ENCODE measurements at places on chromosomes 12 and 14.

DNA sequence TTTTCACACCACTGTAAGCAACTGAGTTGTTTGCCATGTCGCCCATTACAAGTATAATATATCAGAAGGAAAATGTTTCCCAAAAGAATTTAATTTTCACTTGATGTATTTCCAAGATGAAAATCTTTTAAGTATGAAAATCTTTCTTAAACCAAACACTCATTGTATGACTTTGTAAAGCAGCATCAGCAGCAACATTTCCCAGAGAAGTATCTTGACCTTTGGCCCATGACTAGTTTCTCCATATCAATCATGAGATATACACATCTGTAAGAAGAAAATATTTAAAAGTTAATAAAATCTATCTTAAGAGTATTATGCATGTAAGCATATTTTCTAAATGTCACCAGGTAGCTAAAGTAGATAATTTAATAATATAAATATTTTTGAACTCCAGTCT lies 52.8 kb downstream of the ATP2B1 start:
- no peak for DNase-seq

DNA sequence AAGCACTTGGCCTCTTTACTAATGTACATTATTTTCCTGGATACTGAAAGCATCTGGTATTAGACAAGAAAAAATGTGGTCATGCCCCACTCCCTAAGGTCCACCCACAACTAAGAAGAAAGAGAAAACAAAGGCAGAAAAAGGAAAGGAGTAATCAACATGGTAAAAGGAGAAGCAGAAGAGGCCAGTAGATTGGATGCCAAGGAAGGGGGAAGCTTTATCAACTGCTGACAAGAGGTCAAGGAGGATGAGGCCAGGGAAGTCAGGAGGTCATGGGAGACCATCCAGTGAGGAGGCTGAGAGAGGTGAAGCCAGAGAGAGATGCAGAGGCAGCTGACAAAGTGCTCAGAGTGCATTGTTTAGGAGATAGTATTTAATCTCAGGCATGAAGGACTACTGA lies 383.5 kb downstream of the ZFP36L1 start:
- DNase-seq, result no peak

DNA sequence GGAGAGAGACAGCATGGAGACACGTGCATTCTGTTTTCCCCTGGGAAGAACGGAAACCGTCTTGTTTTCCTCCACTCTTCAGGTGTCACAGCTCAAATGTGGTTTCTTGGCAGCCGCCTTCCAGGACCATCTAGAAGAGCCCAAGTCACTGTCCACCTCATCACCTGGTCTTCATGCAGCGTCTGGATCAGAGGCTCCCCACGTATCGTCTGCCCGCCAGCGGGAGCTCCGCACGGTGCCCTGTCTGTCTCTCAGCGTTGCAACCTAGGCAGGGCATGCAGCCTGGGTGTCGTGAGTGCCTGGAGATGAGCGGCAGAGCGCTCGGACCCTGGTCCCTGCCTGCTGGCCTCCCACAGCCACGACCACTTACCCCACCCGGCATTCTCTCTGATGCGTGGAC lies 117.5 kb downstream of the PIWIL1 start:
- DNase-seq, result no peak

DNA sequence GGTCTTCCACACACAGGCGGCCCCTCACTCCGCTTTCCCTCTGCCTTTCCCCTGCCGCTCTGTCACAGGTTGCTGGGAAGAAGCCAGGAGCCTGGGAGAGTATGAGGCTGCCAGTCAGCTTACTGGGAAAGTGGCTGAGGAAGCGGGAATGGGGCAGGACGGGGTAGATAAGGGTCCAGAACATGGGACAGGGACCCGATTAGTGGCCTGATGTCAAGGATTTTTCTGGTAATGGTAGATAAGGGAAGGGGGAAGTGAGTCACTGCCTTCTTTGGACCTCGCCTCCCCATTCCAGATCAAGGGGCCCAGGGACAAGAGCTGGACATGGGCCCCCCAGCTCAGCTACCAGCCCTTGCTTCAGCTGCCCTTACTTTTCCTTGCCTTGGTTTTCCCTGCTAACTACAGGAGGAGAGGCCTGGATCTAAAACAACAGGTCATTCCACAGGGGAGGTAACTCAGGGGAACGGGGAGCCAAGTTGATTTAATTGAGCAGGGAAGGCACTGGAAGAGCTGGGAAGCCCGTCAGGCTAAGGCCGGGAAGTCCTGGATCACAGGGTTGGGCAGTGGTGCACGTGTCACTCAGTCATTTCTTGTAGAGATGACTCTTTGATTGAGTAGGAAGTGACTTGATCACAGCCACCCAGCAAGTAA lies 3.5 kb upstream of the LPAR5 start:
- DNase-seq, result no peak

DNA sequence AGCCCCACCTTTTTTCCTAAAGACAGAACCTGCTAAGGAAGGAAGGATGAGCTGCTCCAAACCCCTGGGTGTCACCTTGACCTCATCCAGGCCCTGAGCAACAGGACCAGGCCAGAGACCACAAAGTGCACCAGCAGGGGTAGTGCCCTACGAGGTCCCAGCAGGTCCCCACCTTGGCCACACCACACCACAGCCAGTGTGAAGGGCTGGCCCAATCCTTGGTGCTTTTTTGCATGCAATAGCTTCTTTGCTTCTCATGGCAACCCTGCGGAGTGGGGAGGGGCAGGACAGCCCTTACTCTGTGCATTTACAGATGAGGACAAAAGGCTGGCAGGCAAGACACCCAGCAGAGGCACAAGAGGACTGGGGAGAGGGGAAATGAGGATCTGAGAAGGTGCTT lies 352.6 kb downstream of the BCL11B start:
- no peak for DNase-seq

- no peak for DNase-seq
Observed at GRCh38 chr14:85822236-85822635, 292.3 kb downstream of the FLRT2 start.

- no peak for DNase-seq
Observed at GRCh38 chr14:63308723-63309317, 9.9 kb downstream of the GPHB5 start.

- DNase-seq, result no peak
Observed at GRCh38 chr14:62532181-62532580, 513.1 kb downstream of the KCNH5 start.

DNA sequence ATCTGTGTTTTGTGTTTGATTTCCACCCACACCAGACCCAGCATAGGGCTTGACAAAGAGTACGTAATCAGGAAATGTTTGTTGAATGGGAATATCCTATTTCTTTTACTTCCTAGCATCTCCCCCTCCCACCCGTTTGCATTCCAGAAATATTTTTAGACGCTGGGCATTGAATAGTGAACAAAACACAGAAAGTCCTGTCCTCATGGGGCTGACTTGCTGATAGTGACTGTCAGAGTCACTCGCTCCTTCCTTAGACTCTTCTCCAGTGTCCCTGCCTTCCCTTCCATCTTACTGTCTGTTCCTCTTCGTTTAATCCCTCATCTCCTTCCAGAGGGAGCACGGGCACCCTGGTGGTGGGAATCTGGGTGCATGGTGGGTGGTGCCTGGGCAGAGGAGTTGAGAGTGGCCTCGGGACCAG lies 53.6 kb downstream of the SLC25A47 start:
- DNase-seq, result no peak

GRCh38 chr12:3214526-3215365 lies 137.6 kb downstream of the TSPAN9 start:
- DNase-seq, result no peak

DNA sequence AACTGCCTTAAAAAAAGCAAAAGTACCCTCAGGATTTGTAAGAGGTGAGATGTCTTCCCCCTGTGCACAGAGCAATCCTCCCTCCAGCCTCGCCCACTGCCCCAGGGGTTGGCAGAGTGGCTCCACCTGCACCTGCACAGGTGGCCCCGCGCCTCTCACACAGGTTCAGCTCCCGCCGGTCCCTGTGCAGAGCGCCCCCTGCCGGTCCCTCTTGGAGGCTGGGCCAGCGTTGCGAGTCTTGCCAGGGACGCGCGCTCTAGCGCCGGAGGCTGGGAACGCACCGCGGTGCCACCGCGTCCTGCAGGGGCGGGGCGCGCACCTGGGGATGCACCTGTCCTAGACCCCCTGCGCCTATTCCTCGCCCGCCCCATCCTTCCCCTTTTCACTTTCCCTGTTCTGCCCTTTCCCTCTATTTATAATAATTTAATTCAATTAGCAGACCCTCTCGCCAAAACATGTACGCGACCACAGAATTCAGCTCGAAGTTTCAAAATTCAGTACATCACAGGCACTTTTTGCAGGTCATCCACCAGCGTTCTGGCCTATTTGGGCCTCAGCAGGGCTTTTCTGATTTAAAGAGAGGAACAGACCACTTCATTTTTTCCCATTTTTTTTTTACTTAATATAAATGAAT lies 618.6 kb downstream of the AACS start:
- DNase-seq, result peak; percentile 22

DNA sequence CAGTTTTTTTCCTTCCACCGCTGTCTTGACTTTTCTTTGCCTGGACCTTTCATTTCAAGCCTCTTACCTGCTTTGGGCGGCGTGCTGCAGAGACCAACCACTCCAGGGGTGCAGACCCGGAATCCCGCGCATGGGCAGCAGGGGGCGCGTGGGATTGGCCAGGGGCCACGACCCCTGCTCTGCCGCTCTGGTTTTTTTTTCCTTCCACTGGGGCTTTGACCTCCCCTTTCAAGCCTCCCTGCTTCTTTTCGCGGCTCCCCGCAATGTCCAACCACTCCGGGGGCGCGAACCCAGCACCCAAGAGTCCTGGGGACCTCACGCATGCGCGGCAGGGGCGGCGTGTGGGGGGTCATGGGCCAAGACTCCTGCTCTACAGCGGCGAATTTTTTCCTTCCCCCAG lies 325.1 kb downstream of the ALG10 start:
- DNase-seq, result no peak

- DNase-seq, result no peak
Observed at GRCh38 chr12:124678421-124678893, 111.0 kb upstream of the NCOR2 start.

- no peak for DNase-seq
Observed at GRCh38 chr12:14854586-14855183, 11.4 kb upstream of the ART4 start.

DNA sequence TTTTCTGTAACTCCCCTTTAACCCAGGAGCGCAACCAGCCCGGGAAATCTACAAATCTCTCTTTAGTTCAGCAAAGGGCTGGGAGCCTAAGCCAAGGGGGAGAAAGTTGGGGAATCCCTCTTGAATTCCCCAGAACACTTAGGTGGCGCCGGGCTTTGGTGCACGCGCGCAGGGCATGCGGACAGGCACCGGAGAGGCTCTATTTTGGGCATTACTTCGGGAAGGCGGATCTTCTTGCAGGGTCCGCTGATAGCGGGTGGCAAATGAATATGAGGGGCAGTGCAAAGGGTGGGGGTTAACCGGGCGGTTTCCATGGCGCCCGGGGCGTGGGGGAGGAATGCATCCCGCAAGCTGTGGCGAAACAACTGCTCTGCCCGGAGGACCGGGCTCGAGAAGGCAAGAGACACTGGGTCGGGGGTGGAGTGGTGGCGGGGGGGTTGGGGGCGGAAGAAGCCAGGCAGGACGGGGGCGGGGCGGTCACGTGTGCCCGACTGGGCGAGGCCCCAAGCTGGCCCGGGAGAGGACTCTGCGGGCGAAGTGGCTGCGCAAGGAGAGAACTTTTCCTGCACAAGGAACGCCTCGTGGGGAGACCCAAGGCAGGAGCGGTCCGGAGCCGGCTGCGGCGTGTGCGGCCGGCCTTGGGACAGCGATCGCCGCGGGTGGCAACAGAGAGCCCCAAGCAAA lies at the start of gene FLVCR2:
Gene FLVCR2, plus strand, starts transcription at position 519 of the 684 bp plus-strand sequence. CDS start 353 bp downstream, outside the sequence.
- no peak for DNase-seq

DNA sequence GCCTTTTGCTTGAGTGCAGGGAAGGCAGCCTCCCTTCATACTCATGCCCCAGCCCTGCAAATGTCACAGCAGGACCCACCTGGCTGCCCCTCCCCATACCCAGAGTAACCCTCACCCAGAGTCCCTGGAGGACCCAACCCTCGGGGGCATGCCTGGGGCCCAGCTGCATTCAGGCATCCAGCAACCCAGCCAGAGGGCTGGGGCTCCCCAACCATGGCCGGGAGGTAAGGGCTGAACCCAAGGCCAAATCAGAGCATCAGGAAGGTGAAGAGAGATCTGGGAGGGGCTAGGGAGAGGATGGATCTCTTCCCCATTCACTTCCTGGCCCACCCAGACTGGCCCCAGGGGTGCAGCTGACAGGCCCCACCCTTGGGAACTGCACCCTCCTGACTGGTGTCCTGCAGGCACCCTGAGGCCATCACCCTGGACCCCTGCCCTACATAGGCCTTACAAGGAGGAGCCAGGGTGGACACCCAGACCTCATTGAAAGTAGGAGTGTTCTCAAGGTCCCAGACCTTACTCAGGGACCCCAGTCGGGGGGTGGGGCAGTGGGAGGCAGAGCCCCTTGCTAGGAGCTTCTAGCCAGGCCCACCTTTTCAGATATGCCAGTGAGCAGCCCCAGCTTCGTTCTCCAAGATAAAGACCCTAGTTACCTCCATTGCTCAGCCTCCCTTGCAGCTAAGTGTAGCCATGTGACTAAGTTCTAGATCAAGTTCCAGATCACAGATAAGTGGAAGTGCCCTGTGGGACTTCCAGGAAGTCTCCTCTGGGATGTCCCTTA lies 849 bp upstream of the PLD4 start:
- DNase-seq, result no peak

GRCh38 chr14:92651758-92652406 lies 96.5 kb downstream of the LGMN start:
- DNase-seq, result no peak

GRCh38 chr14:65961004-65961403 lies 525.2 kb upstream of the CCDC196 start:
- DNase-seq, result no peak

- DNase-seq, result no peak
Observed at GRCh38 chr14:23171222-23171975, 12.1 kb downstream of the SLC7A8 start.

DNA sequence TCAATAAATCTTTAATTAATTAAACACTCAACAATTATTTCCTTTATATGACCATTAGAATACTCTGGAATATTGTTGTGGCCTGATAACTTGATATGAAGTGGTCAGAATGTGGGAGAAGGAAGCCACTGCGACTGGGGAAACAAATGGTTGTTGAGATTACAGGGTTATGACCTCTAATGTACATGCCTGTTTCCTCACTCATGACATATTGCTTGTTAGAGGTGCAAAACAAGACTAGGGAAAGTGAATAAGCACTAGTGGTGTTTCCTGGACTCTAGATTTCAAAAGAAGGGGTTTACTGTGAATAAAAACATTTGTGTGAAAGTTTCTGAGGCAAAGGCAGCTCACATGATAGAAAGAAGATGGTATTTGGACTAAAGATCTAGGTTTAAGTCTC lies 53.3 kb downstream of the STAB2 start:
- DNase-seq, result no peak

- DNase-seq, result peak; percentile 66
Observed at GRCh38 chr12:44930972-44931600, 55.0 kb upstream of the NELL2 start.

DNA sequence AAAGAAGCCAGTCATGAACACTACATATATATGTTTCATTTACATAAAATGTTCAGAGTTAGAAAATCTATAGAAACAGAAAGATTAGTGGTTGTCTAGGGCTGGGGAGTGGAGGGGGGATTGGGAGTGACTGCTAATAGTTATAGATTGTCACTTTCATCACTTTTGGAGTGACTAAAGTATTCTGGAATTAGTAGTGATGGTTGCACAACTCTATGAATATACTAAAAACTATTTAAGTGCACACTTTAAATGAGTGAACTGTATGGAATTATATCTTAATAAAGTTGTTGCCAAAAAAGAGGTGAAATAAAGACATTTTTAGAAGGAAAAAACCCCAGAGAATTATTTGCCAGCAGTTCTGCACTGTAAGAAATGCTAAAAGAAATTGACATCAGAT lies 9.5 kb downstream of the CATSPERB start:
- DNase-seq, result no peak
